ENCODE measurements at places on chromosomes 12 and 14.

- peaks cover 13% of the 10 kb centered on the region for H3K4me1 ChIP-seq
- H3K4me3 ChIP-seq: no peak overlapping the region
- DNase-seq: no peak
- H3K27me3 ChIP-seq: peaks cover 20% of the 10 kb centered on the region
- peaks cover 7% of the 10 kb centered on the region for H3K36me3 ChIP-seq
- no peak overlapping the region for H3K27ac ChIP-seq
These were observed 26.8 kb downstream of the MMP17 start for GRCh38 chr12:131854861-131855476.

- no peak overlapping the region for H3K27ac ChIP-seq
- no peak overlapping the region for H3K4me3 ChIP-seq
- no peaks in the 10 kb centered on the region for H3K36me3 ChIP-seq
- no peaks in the 10 kb centered on the region for H3K27me3 ChIP-seq
These were observed 110.9 kb upstream of the TSPAN8 start for GRCh38 chr12:71268598-71269280.

DNA sequence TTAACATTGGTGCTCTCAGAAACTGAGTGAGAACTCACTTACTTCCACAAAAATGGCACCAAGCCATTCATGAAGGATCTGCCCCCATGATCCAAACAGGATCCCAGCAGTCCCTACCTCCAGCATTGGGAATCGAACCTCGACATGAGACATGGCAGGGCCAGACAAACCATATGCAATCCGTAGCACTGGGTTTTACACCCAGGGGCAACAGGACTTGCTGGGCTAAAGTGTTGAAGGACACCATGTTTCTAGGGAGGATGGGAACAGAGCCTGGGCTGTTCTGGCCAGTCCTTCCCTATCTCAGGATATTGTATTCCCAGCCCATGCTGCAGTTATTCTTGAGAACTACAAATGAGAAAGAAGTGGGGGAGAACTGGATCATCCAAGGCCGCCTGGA is 36.6 kb downstream of the SERPINA3 start:
- no peaks in the 10 kb centered on the region for H3K4me1 ChIP-seq
- H3K27ac ChIP-seq: no peak overlapping the region
- no peak overlapping the region for H3K4me3 ChIP-seq

- H3K36me3 ChIP-seq: peaks cover 15% of the 10 kb centered on the region
- H3K4me3 ChIP-seq: peak overlapping the region; percentile 57
- no peak overlapping the region for H3K27ac ChIP-seq
- peaks cover 5% of the 10 kb centered on the region for H3K4me1 ChIP-seq
These were observed 592 bp downstream of the KRT7 start for GRCh38 chr12:52233462-52234207.

DNA sequence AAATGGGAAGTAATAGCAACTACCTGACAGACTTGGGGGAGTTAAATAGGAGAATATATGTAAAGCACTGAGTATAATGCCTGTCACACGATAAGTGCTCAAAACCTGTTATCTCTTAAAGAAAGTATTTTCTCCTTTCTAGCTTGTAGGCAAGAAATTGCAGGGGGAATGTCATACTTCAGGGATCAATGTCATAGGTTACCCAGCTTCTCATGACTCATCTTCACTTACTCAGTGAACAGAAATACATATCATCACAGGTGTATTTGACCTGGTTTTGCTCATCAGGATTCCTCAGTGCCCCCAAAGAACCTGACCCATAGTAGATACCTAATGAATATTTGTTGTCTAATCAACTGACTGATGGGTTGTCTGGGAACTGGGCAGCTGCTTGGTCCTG is 285.0 kb upstream of the ATP2B1 start:
- no peak overlapping the region for H3K4me3 ChIP-seq
- peak overlapping the region; percentile 12 for H3K27ac ChIP-seq
- H3K4me1 ChIP-seq: peaks cover 24% of the 10 kb centered on the region
- H3K36me3 ChIP-seq: no peaks in the 10 kb centered on the region
- no peaks in the 10 kb centered on the region for H3K27me3 ChIP-seq

DNA sequence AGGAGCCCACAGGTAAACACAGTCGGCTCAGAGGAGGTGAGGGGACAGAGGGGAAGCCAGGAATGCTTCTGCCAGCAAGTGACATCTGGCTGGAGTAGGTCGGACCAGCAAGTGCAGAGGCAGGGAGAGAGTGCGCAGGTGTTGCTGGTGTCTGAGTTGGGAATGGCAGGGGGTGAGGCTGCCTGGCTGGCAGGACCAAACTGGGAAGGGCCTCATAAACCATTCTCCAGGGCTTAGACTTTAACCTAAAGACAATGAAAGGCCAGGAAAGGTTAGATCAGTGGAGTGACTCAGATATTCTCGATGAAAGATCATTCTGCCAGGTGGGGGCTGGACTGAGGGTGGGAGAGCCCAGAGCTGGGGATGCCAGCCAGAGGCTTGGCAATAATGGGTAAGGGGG is 66.4 kb downstream of the ITPK1 start:
- peaks cover 6% of the 10 kb centered on the region for H3K36me3 ChIP-seq
- H3K27me3 ChIP-seq: no peaks in the 10 kb centered on the region
- no peak for DNase-seq
- H3K4me1 ChIP-seq: peaks cover 13% of the 10 kb centered on the region
- H3K4me3 ChIP-seq: no peak overlapping the region

DNA sequence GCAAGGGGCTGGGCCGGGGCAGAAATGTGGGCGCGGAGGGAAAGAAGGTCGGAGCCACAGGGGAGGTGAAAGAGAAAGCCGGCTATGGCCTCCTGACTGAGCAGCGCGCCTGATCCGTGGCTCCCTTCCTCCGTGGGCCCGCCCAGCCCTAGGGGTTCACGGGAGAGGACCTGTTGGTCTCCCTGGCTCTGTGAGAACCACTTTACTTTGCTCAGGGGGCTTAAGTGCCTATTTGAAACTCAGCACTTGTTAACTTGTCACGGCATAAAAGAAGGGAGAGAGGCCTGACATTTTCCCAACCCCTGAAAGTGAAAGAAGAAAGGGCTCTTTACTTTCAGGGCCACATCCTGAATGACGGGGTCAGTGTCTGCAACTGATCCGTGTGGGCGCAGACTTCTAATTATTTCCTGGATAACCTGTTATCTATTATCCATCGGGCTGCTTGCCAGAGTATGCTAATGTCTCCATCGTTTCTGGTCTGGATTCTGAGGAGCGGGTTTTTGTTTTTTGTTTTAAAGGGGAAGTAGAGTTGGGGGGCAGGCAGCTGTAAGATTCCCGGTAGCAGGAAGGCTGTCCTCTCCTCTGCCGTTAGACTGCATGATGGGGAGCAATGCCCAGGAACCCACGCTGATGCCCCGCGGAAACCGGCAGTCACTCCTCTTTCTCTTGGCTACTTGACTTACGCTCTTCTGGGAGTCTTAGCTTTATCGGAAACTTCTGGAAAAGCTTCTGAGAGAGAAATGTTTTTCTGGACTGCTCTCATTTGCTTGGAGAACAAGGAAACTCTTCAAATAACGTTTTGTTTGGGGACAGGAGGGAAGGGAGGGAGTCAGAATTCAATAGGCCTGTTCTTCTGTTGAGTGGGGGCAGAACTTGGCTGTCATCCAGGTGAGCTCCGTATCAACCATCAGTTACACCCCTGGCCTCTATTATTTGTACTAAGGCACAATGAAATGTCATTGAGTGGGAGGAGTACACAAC is 127.7 kb upstream of the MAX start:
- H3K4me1 ChIP-seq: peaks cover 36% of the 10 kb centered on the region
- DNase-seq: no peak
- peak overlapping the region; percentile 93 for H3K27ac ChIP-seq
- no peaks in the 10 kb centered on the region for H3K36me3 ChIP-seq
- no peaks in the 10 kb centered on the region for H3K27me3 ChIP-seq
- H3K4me3 ChIP-seq: peak overlapping the region; percentile 88

GRCh38 chr12:15411842-15412241 is 89.5 kb downstream of the PTPRO start:
- H3K4me1 ChIP-seq: no peaks in the 10 kb centered on the region
- peaks cover 2% of the 10 kb centered on the region for H3K36me3 ChIP-seq
- peaks cover 22% of the 10 kb centered on the region for H3K27me3 ChIP-seq
- H3K4me3 ChIP-seq: no peak overlapping the region

- peaks cover 22% of the 10 kb centered on the region for H3K36me3 ChIP-seq
- peaks cover 46% of the 10 kb centered on the region for H3K4me1 ChIP-seq
- H3K27ac ChIP-seq: peak overlapping the region; percentile 99
- H3K4me3 ChIP-seq: peak overlapping the region; percentile 53
These were observed 4.5 kb downstream of the MYL6 start for GRCh38 chr12:56162468-56163290.

DNA sequence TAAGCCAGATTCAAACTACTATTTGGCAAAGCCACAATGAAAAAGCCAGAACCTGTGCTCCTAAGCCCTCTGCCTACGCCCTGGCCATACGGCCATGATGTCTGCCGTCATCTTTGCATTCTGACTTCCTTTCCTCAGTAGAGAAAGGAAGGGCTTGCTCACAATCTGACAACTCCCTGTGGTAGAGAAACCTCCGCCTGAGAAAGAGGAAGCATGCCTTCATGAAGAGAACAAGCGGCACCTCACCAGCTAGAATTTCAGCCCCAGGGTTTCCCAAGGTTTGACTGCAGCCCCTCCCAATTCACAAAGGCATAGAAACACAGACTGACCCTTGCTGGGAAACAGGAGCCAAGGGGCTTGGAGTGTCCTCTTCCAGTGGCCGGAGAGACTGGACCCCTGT is 25.7 kb downstream of the TEP1 start:
- peaks cover 12% of the 10 kb centered on the region for H3K36me3 ChIP-seq
- DNase-seq: no peak
- H3K4me3 ChIP-seq: no peak overlapping the region
- peaks cover 2% of the 10 kb centered on the region for H3K4me1 ChIP-seq

DNA sequence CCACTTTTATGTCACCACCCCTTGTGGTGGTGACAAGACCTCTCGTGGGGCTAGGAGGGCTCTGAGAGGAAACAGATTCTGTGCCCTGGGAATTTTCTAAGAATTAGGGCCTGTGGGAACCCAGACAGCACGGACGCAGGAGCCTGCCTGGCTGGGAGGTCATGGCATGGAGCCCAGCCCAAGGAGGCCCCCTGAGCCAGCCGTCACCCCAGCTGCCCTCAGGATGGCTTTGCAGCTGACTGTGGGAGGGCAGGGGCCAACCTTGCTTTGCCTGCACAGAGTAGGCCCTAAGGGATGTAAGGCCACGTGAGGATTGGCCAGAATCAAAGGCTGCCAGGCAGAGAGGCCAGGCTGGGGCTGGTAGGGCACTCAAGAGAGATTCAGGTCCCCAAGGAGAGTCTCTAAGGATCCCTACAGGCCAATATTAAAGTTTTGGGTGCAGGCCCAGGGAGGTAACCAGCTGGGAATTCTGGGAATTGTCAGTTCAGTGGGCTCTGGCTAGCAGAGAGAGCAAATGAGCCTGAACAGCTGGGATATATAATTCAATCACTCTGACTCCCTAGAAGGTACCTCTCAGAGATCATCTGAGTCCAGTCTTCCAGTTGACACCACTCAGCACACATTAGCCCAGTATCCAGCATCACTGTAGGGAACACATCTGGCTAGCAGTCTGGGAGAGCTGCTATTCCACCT is 6.4 kb downstream of the LTBP2 start:
- no peak overlapping the region for H3K4me3 ChIP-seq
- peaks cover 6% of the 10 kb centered on the region for H3K4me1 ChIP-seq
- DNase-seq: no peak
- H3K36me3 ChIP-seq: no peaks in the 10 kb centered on the region

Data from T-helper 17 cell (primary cell).